SK-MEL-5 (cell line): ENCODE measurements at places on chromosomes 12 and 14. TPM values are rescaled to one million over a fixed set of nuclear protein-coding genes. Genes with fewer than 3 reads are reported as not detected.
A peak's percentile ranks its signal among the peaks of the same experiment; 100 is the strongest.

The SLC15A5 gene
- not detected in 2 replicates for total RNA-seq

The CLEC4A gene
- 0.27 and 0.40 TPM in 2 replicates for total RNA-seq

The NGB gene
- not detected in 2 replicates for total RNA-seq

The STX2 gene
- total RNA-seq, result 22.9 and 23.7 TPM in 2 replicates

The CDCA4 gene
- total RNA-seq, result 88.0 and 90.8 TPM in 2 replicates

The APOF gene
- not detected in 2 replicates for total RNA-seq

The RASAL1 gene
- 0.74 and 0.85 TPM in 2 replicates for total RNA-seq

The SDR9C7 gene
- not detected in 2 replicates for total RNA-seq

The BAZ1A gene
- 27.5 and 33.3 TPM in 2 replicates for total RNA-seq

The GPR162 gene
- 0.08 and 1.5 TPM in 2 replicates for total RNA-seq

The RNF212B gene
- total RNA-seq, result not detected in 2 replicates

The AQP6 gene
- 0.08 TPM in 1 of 2 replicates, not detected in the other for total RNA-seq

The KRT6B gene
- not detected in 2 replicates for total RNA-seq

GRCh38 chr12:118098401-118098800 lies 5.4 kb downstream of the VSIG10 start:
- DNase-seq, result no peak

GRCh38 chr12:26150736-26151450 lies 26.1 kb upstream of the BHLHE41 start:
- peak; percentile 40 for DNase-seq

DNA sequence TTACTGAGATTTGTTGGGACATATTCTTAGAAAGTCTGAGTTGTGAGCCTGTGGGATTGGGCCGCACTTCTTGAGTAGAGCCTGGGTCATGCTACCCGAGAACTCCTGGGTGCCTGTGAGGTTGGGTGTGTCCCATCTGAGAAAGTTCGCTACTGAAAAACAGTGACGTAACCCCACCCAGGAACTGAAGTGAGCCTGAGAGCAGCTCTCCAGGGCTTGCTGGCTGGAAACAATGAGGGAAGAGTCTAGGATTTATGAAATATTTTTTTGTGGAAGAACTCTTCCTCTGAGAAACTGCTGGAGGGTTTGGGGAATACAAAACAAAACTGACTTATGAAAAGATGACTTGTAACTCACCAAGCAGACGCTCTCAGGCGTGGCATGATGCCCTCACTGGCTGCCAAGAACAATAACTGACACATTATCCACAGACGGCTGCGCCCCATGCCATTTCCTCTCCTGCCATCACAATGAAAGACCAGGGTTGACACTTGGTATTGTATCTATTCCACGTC lies 69.2 kb downstream of the RASSF3 start:
- DNase-seq, result peak; percentile 99

DNA sequence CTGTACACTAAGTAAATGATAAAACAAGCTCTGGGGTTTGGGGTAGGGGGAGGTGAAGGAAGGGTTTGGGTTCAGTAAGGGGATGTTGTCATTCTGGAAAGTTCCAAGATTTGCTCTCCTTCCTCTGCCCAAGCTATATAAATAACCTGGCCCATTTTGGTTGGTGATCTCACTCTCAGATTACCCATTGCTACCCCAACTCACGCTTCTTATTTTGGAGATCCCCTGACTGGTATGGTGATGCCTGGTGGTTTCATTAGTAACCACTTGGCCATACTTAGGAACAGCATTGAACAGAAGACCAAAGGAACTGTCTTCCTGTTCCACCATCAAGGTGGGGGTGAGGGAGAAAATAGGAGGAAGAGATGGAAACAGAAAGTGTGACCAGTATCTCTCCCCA lies 259.6 kb upstream of the TBX3 start:
- no peak for DNase-seq

- no peak for DNase-seq
These were observed 319.4 kb downstream of the VRK1 start for GRCh38 chr14:97116546-97116945.

GRCh38 chr12:109582636-109583035 lies 9.0 kb downstream of the MVK start:
- no peak for DNase-seq

- DNase-seq, result no peak
These were observed 90.8 kb downstream of the C2CD5 start for GRCh38 chr12:22453511-22453910.

- no peak for DNase-seq
These were observed 27.1 kb downstream of the ALDH1L2 start for GRCh38 chr12:105057174-105057573.

DNA sequence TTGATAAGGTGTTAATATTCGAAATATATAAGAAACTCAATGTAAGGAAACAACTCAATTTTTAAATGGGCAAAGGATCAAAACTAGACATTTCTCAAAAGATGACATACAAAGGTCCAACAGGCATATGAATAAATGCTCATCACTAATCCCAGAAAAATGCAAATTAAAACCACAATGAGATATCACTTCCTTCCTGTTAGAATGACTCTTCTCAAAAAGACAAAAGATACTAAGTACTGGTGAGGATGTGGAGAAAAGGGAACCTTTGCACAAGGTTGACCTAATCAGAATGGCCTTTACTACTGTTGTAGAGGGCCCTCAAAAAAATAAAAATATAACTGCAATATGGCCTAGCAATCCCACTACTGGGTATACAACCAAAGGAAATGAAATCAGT lies 383.4 kb downstream of the KCNH5 start:
- no peak for DNase-seq

GRCh38 chr14:66698503-66698902 lies 190.6 kb downstream of the GPHN start:
- DNase-seq, result no peak

DNA sequence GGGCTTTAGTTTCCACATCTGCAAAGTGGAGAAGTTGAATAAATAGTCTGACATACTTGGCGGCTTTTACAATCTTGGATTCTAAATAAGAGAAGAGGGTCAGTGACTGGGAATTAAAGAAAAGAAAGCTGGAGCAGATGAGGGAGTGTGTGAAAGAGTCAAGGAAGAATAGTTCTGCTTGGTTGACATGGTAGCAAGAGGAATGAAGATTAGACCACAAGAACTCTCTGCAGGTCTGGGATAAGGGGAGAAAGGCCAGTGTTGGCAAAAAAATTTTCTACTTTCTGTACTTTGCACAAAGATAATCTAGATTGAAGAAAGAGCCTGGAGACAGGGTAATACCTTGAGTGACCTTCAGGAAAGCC lies 5.9 kb downstream of the ITGB7 start:
- DNase-seq, result no peak

DNA sequence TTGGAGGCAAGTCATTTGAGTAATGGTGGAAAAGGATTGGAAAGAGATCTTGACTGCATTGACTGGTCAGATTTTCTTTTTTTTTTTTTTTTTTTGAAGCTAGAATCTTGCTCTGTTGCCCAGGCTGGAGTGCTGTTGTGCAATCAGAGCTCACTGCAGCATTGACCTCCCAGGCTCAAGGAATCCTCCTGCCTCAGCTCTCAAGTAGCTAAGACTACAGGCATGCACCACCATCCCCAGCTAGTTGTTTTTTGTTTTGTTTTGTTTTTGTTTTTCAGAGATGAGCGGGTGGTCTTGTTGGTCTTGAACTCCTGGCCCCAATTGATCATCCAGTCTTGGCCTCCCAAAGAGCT lies 30.9 kb upstream of the FAM222A start:
- no peak for DNase-seq

- no peak for DNase-seq
These were observed 87.7 kb upstream of the CCDC196 start for GRCh38 chr14:66398437-66398836.

DNA sequence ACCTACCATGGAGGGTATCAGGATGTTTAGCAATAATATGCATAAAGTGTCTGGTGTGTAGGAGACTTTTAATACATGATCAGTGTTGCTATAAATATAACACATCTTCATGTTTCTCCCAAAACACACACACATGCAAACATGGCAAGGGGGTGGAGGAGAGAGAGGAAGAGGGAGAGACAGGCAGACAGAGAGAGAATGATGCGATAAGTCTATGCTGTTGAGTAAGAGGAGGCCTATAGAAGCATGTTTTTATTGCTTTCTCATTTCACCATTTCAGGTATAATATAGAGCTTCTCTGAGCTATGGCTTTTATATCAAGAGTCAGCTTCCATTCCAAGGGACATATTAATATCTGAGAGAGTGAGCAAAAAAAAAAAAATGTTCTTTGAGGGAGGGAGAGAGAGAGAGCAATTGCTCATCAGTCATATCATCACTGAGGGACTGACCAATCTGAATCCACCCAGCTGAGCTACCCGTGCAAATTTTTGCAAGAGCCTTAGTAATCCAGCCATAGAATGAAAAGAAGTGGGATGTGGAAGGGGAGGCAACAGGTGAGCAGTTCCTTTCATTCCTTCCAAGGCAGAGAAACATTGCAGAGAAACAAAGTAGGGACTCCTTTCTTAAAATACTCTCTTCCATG lies 54.8 kb upstream of the RASSF8 start:
- DNase-seq, result no peak

- DNase-seq, result no peak
These were observed 42.3 kb upstream of the FRMD6 start for GRCh38 chr14:51609251-51609954.

- no peak for DNase-seq
These were observed 407.2 kb downstream of the NOVA1 start for GRCh38 chr14:26190646-26191045.

GRCh38 chr12:109630815-109631214 lies 57.2 kb downstream of the MVK start:
- no peak for DNase-seq

GRCh38 chr14:89085737-89086382 lies 261.4 kb downstream of the TTC8 start:
- no peak for DNase-seq

- DNase-seq, result no peak
These were observed 37.9 kb downstream of the WDR89 start for GRCh38 chr14:63603749-63604277.

DNA sequence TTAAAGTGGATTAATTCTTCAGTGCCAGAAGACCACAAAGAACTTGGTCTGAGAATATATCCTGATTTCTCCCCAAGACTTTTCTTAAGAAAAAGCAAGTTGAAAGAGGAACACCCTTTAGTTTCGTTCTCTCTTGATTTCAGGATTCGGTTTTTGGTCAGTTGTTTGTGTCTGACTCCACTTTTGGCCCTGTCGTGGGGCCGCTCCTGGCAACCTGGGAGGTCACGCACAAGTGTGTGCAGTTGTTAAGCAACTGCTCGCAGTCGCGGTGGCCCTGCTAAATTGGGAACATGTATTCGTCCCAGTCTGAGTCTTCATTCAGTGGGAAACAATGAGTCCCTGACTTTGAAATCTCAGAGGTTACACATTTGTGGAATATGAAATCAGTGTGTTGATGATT lies 68.7 kb downstream of the RGS6 start:
- no peak for DNase-seq

DNA sequence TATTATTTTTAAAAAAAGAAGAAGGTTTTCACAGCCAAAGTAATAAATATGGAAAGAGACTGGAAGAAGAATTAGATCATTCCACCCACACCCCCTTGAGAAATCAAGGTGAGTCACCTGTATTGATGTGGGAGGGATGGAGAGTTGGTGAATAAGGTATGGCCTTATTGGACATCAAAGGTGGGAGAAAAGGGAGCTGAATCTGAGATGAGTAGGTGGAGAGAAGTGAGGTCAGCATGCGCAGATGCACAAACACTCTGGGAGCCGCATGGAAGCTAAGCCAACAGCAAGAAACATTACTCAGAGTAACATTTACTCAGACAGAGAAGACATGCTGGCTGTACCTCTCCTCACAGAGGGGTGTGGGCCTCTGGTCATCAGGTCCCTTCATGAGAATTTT lies 113.1 kb upstream of the FOXG1 start:
- no peak for DNase-seq

DNA sequence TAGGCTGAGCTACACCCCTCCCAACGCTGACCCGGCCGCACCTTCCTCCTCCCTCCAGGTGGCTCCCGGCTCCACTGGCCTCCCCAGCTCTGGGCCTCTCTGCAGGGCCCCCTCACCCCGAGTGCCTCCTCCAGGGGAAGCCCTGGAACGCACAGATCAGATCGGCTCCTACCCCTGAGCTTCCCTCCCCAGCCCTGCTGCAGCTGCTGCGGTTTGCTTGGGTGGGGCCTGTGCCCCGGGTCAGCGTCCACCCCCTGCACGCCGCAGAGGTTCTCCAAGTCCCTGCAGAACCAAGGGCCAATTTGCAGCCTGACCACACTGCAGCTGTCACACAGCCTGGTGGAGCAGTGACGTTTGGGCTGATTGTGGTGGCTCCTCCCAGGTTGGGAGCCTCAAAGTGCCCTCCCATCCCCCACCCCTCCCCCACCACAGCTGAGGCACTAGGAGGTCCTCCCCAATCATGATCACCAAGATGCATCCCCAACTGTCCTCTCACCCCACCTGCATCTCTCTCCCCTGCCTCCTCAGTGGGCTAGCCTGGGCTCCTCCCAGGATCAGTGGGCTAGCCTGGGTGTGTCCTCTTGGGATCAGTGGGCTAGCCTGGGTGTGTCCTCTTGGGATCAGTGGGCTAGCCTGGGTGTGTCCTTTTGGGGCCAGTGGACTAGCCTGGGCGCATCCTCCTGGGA lies 12.8 kb upstream of the FBRSL1 start:
- DNase-seq, result no peak

- DNase-seq, result no peak
These were observed 29.7 kb upstream of the CEBPE start for GRCh38 chr14:23148591-23149249.

DNA sequence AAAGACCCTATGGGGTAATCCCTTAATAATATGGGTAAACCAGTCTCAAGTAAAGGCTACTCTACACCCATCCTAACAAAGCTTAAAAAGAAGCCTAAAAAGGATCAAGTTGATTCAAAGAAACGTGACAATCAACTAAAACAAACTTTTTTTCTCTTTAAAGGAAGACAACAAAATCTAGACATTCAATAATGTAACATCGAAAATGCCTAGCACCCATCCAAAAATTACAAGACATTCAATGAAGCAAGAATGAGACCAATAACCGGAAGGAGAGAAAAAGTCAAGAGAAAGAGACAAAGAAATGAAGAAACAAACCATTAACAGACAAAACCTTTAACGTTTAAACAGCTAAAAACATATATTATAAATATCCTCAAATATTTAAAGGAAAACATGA lies 143.8 kb upstream of the VASH1 start:
- no peak for DNase-seq

DNA sequence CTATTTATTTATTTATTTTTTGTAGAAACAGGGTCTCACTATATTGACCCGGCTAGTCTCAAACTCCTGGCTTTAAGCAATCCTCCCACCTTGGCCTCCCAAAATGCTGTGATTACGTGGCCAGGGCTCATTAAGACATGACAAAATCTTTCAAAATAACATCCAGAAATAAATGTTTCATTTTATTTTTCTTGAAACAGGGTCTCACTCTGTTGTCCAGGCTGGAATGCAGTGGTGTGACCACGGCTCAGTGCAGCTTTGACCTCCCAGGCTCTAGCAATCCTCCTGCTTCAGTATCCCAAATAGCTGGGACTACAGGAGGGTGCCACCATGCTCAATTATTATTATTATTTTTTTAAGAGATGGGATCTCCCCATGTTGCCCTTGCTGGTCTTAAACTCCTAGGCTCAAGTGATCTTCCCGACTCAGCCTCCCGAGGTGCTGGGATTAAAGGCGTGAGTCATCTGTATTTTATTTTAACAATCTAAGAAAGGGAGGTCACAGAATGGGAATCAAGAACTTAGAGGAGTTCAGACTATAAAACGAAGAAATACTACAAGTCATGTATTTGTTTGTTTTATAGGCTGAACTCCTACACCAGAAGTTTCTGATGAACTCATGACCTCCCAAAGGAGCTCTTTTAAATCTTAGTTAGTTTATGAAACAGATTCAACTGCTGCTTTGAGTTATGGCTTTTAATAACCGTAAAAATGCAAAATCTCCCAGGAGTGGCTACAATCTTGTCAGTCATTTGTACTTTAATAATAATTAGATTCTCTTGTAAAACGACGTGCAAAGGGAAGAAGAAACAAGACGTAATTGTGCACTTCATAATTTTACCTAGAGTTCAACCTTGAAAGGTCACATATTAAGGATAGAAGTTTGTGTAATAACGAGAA lies 2.1 kb upstream of the TMEM263 start:
- DNase-seq, result no peak
